ENCODE measurements at places on chromosomes 3 and 15.
A peak's percentile ranks its signal among the peaks of the same experiment; 100 is the strongest.

- no peak for DNase-seq
These were observed 11.8 kb downstream of the DPH3 start for GRCh38 chr3:16252988-16253387.

GRCh38 chr3:159263750-159264553, 462.1 kb downstream of the MFSD1 start:
- peak; percentile 17 for DNase-seq

GRCh38 chr15:40506964-40507571, 36.3 kb downstream of the CHST14 start:
- peak; percentile 91 for DNase-seq

DNA sequence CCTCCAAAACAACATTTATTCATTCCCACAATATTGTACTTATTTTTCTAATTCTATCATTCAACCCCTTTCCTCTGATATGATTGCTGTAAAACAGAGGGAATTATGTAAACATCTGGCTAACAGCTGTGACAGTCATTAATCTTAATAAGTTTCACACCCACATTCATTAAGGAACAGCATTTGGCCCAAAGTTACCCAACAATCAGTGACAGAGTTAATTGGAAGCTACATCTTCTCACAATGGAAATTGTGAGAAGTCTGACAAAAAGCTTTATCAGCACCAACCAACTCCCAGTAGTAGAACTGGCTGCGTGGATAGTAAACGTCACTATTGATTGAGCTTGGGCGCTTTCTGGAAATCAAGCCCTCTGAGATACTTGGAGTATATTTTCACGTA, 165.8 kb upstream of the SLC24A5 start:
- DNase-seq, result no peak

DNA sequence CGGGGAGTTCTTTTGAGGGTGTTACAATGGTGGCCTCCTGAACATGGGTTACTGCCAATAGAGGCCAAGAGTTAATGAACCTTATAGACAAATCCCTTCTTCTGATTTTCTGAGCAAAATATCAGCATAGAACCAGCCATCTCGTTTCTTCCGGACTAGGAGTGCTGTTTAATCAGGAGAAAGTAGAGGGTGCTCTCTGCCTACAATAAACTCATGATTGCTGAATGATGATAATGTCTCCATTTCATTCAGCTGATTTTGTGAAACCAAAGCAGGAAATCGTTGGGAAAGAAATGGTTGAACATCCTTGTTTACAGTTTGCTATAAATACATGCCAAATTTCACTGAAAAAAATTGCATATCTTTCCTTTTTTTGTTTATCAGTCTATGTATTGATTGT, 142.8 kb upstream of the PLSCR5 start:
- DNase-seq, result no peak

DNA sequence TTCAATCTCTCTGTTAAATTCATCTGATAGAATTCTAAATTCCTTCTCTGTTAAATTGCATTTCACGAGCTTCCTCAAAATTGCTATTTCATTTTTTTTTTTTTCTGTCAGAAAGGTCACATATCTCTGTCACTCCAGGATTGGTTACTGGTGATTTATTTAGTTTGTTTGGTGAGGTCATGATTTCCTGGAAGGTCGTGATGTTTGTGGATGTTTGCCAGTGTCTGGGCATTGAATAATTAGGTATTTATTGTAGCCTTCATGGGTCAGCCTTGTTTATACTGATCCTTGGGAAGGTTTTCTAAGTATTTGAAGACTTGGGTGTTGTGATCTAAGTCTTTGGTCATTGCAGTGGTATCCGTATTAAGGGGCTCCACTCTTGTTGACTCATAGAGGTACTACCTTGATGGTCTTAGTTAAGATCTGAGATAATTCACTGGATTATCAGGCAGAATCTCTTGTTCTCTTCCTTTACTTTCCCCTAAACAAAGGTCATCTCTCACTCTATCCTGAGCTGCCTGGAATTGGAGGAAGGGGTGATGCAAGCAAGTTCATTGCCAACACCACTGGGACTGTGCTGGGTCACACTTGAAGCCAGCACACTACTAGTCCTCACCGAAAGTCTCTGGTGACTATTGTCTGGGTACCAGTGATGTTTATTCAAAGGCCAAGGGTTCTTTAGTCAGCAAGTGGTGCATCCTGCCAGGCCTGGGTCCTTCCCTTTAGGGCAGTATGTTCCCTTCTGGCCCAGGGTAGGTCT, 231.1 kb downstream of the GBE1 start:
- no peak for DNase-seq

GRCh38 chr3:42394579-42395288, 15.7 kb downstream of the LYZL4 start:
- DNase-seq, result no peak

DNA sequence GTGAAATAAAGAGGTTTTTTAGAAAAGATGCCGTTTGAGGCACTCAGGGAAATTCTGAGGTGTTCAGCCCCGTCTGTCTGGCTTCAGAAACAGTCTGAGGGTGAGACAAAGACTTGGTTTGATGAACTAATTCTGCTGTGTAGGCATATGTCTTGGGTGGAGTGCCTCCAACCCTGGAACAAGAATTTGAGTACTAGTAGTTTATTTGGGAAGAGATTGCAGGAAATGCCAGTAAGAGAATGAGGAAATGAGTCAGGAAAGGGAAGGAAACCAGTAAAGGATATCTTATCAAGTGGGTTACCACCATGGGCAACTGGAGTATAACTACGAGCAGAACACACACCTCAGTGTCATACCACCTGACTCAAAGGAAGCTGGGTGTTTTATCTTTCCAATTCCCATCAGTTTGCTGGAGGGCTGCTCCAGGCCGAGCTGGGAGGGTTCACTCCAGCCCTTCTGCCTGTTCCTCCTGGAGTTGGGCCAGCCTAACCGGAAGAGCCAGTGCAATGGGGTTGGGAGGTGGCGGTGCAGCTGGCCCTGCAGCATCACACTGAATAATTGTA, 75.3 kb downstream of the TGFBR2 start:
- DNase-seq, result no peak

DNA sequence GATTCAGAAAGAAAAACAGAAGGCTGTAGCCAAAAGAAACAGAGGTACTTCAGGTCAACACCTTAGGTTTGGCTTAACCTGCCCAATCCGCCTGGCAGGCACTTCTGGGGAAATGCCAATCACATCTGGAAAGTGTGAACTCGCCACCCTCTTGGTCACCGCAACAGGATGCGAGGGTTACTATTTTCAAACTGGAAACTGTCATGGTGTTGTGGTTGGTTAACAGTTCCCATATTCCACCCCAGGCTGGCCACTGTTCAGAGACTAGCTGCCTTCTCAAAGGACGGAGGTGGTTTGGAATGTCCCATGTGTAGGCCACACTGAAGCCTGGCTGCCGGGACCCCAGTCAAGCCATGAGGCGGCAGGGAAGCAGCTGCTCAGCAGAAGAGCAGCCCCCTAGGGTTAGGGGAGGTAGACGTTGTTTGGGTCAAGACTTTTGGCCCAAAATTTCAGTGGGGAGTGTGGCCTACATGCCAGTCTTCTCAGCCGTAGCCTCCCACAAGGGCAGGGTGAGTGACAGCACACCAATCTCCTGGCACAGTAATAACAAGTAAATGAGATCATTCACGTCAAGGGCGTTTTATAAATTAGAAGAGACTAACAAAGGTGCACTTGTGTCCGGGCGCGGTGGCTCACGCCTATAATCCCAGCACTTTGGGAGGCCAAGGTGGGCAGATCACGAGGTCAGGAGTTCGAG, 54.6 kb downstream of the UMPS start:
- no peak for DNase-seq

- no peak for DNase-seq
These were observed 152.0 kb downstream of the RAP2B start for GRCh38 chr3:153314038-153314437.

DNA sequence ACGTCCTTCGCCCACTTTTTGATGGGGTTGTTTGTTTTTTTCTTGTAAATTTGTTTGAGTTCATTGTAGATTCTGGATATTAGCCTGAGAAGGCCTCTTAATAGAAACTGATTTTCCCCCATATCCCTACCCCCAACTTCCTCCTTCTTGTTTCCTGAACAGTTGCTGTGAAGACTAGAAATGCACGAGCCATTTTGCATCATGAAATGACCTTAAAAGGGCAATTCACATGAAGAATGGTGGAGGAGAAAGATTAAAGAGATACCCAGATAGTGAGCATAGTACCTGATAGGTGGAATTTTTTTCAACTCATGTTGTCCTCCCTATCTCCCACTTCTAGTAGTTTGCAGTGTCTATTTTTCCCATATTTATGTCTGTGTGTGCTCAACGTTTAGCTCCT, 55.2 kb upstream of the KCNH8 start:
- DNase-seq, result no peak

DNA sequence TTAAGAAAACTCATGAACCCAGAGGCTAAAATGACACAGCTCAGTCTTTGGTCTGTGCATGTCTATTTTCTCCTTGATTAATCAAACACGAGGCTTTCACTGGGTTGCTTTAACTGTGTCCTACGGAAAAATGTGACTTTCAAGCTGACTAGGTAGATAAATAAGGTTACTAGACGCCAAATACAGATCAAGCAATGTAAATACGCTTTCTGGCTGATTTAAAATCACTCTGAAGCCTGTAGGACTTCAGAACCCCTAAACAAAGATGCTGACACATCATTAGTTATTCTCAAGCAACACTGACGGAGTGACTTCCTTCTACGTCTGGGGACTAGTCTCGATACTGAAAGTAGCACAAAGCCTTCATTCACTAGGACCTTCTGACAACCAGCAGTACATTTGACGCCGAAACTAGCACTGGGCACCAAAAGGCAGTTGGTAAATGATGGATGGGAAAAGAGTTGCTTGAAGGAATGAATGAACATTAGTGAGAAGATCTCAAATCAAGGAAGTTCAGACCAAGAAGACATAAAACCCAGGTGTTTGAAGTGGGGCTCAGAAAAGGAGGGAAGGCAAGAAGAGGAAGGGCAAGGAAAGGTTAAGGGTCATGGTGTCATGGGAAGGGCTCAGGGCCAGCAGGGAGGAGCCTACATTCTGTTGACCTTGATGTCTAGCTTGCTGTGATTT, 67.1 kb upstream of the CDV3 start:
- no peak for DNase-seq

GRCh38 chr3:152724270-152724669, 110.7 kb upstream of the P2RY1 start:
- DNase-seq, result no peak

- DNase-seq, result no peak
These were observed 81.2 kb downstream of the FAM43A start for GRCh38 chr3:194766845-194767244.

DNA sequence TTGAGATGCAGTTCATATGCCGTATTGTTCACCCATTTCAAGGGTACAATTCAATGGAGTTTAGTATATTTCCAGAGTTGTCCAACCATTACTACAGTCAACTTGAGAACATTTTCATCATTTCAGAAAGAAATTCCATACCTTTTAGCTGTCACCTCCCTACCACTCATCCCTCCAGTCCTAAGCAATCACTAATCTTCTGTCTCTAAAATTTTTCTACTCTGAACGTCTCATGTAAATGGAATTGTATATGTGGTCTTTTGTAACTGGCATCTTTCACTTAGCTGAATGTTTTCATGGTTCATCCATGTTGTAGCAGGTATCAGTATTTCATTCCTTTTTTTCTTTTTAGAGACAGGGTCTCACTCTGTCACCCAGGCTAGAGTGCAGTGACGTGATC, 51.1 kb downstream of the CMTM7 start:
- no peak for DNase-seq

DNA sequence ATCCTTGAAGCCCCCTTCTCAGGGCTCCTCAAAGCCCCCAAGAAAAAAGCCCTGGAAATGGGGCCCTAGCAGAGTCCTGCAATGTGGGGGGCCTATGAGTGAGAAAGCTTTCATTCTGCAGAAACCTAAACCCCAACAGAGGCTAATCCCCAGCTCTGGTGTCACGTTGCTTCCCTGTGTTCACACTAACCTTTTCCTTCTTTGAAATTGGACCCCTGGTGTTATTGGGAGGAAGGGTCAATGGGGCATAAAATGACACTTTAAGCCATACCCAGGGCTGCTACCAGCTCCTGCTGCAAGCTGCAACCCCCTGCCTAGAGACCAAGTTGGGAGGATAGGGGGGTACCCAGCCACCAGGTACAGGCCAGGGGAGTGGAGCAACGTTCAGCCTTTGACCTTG, 2.1 kb downstream of the CYP1A2 start:
- no peak for DNase-seq

DNA sequence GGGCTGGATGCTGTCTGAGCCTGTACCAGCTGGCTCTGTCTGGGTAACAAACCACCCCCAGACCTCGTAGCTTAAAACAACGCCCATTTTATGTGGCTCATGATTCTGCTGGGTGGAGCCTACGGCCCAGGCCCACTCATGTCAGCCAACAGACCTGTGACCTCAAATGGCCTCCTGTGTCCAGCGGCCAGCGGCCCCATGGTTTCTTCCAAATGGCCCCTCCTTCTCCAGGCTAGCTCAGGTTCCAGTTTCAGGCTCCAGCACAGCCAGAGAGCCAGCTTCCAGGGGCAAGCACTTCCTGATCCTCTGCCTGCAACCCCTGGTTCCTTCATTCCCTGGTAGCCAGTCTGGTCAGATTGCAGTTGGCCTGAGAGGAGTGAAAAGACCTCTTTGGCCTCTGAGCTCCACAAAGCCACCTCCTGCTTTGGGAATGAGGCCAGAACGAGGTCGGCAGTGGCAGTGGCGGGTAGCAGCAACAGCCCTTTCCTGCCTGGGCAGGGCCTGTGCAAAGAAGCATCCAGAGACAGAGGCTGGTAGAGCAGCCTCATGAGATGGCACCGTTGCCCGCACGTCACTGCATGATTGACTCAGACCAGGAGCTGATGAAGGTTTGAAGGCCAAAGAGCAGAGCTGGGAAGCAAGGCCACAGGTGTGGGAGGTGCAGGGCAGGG, 21.0 kb upstream of the PLXNA1 start:
- DNase-seq, result no peak

GRCh38 chr15:87345961-87346360, 910.6 kb downstream of the NTRK3 start:
- DNase-seq, result no peak

DNA sequence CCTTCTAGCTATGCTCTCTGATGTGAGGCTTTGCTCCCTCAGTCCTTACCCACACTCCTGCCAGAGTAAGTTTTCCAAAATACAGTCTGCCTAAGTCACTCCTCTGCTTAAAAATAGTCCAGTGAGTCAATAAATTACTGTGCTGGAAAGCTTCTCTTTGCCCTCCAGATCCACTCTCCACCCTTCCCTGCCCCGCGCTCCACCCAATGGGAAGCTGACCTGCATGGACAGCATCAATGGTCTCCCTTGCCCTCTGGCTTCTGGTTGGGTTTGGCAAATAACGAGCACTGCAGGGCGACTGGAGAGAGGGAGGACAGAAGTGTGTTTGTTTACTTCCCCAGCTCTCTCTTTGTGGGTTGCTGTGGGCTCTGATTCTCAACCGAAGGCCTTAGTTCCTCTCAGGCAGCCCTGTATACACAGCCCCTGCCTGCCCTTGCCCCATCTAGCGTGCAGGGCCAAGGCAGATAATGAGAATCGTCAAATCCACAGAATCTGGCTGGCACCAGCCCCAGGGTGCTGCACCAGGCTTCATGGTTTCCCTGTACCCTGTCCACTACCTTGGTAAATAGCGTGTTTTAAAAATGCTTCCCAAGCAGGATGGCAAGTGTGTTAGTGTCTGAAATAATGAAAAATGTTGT, 110.4 kb downstream of the ADAMTSL3 start:
- DNase-seq, result no peak
